IPS-NIHi11 (cell line): ENCODE measurements at places on chromosomes 3 and 15.

GRCh38 chr3:112456147-112456546, 43.1 kb downstream of the BTLA start:
- DNase-seq, result no peak

DNA sequence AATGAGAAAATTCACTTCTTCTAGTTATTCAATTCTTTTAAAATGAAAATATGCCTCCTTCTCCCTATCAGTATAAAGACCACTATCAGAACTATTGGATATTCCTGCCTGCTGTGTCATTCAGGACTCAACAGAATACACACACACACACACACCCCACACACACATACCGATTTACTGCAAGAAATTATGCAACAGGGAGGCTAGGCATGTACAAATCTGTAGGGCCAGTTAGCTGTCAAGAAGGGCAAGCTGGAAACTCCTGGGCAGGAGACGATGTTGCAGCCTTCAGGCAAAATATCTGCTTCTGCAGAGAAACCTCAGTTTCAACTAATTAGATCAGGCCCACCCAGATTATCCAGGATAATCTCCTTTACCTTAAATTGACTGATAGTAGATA, 13.9 kb upstream of the RYR3 start:
- no peak for DNase-seq

DNA sequence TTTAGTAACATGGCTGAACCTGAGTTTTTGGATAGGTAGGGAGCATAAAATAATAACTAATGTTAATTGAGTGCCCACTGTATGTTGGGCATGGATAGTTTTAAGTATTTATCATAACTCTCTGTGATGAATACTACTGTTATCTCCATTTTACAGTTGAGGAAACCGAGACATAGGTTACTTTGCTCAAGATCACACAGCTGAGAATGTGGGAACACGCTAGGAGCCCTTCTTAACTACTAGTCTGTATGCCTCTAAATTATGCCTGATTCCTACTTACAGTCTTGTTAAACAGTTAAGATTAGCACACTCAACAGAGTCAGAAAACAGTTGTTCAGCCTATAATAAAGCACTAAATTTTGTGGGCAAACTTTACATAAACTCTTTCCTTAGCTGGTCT, 2.0 kb upstream of the SIAH2 start:
- no peak for DNase-seq

DNA sequence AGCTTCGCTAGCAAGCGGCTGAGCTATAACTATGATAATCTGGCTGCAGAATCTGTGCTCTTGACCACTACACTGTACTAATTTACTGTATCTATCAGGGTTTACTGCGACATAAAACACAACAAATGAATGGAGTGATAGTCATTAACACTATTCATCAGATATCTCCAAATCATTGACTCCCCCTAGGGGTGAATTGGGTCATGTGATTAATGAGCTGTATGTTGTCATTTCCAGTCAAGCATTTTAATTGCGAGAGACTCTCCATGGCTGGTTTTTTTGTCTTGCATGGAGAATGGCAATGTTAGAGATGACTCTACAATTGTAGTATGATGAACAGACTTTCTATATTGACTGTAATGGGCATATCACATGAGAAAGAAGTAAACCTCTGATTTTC, 10.5 kb upstream of the TM4SF18 start:
- DNase-seq, result no peak

DNA sequence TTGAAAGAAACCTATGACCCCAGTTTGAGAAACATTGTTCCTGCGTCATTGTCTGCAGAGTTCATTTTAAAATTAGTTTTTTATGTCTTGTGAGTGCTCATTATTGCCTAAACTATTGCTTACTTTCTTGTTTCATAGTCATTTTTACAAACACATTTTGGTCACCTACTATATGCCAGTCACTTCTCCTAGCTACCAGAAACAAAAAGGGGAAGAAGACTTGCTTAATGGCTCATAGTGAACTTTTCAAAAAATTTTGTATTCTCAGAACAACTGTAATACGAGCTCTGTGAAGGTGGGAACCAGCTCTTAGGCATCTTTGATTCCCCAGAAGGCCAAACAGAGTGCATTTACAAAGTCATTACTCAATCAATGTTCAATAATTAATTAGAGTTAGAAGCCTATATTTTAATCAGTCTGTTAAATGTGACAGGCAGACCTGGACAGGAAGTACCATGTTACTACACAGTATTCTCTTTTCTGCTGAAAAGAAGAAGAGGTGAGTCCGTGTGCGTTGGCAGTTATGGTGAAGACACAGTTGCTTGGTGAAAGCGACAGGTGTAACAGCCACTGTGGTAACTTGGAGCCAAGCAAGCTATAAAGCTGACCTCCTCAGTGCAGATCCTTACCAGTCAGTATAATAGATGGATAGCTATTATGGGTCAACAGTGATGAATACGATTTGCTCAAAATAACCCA, 46.6 kb downstream of the DPPA2 start:
- DNase-seq, result no peak

- no peak for DNase-seq
These were observed 22.8 kb downstream of the TRNT1 start for GRCh38 chr3:3149560-3149959.
